ENCODE measurements at places on chromosomes 11 and 22. TPM values are rescaled to one million over a fixed set of nuclear protein-coding genes. Genes with fewer than 3 reads are reported as not detected.

IGLL1 gene
- not detected for total RNA-seq

GAL3ST3 gene
- total RNA-seq = 2.3 TPM

PIM3 gene
- total RNA-seq = 49.3 TPM

OR10D3 gene
- total RNA-seq = not detected

PLEKHA7 gene
- 37.5 TPM for total RNA-seq

TREH gene
- total RNA-seq = not detected

MRPL21 gene
- total RNA-seq = 80.1 TPM

FOXR1 gene
- total RNA-seq = not detected

GDPD4 gene
- not detected for total RNA-seq

POTEH gene
- not detected for total RNA-seq

CRYBA4 gene
- total RNA-seq = not detected

OR8G1 gene
- total RNA-seq = not detected

MMP10 gene
- total RNA-seq = 0.80 TPM

KCNC1 gene
- not detected for total RNA-seq

SUSD2 gene
- total RNA-seq = 0.07 TPM

KIAA1671 gene
- 14.1 TPM for total RNA-seq

OR8J3 gene
- not detected for total RNA-seq

NXPE1 gene
- total RNA-seq = not detected

SSH3 gene
- total RNA-seq = 28.4 TPM

OR52N5 gene
- total RNA-seq = not detected

OR6A2 gene
- 0.07 TPM for total RNA-seq

OR5A1 gene
- not detected for total RNA-seq

CFAP300 gene
- 0.72 TPM for total RNA-seq

OR52R1 gene
- not detected for total RNA-seq

C1QTNF4 gene
- 3.1 TPM for total RNA-seq

MISFA gene
- total RNA-seq = 0.36 TPM

CACNA1I gene
- total RNA-seq = not detected

FBLN1 gene
- 58.5 TPM for total RNA-seq

IL17REL gene
- not detected for total RNA-seq

SHANK3 gene
- 3.6 TPM for total RNA-seq

GP1BB gene
- total RNA-seq = not detected

ACRV1 gene
- total RNA-seq = not detected

SMTNL1 gene
- total RNA-seq = not detected

FXYD2 gene
- total RNA-seq = 286 TPM

OR52I1 gene
- total RNA-seq = not detected

NXF1 gene
- 49.4 TPM for total RNA-seq

LRRC32 gene
- total RNA-seq = 0.29 TPM

PRR33 gene
- total RNA-seq = not detected

TENM4 gene
- total RNA-seq = 12.6 TPM

VWCE gene
- 0.65 TPM for total RNA-seq

RNF215 gene
- total RNA-seq = 28.0 TPM

Measured in epithelial cell of proximal tubule (primary cell).